Activated CD4-positive, alpha-beta memory T cell treated with anti-CD3 and anti-CD28 coated beads, Interleukin-2, amount 10 ng/mL, durations not matched to agents 7 days and 5 days (primary cell): ENCODE measurements at places on chromosomes 7 and 10. TPM values are rescaled to one million over a fixed set of nuclear protein-coding genes. Genes with fewer than 3 reads are reported as not detected.
A peak's percentile ranks its signal among the peaks of the same experiment; 100 is the strongest.

Gene IFIT2
- 14.6 TPM for total RNA-seq

GRCh38 chr10:48802611-48803071 is 118.0 kb downstream of the WDFY4 start:
- DNase-seq, result no peak

DNA sequence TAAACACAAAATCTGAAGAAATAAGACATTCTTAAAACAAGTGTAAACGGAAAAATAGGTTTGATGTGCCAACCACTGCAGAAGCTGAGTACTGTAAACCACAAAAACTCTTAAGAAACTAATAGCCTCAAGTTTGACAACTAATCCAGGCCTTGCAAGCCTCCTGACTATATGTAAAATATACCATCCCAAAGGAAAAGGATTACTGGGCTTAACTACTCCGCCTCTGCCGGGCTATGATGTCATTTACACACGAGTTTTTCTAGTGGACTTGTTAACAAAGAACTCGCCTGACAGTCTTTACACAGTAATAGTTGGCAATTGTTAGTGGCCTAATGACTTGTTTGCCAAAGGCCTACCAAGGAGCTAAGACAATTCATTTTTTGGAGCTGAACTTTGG is 2.1 kb downstream of the KIF5B start:
- no peak for DNase-seq

Gene DEPP1
- total RNA-seq, result 1.2 TPM

DNA sequence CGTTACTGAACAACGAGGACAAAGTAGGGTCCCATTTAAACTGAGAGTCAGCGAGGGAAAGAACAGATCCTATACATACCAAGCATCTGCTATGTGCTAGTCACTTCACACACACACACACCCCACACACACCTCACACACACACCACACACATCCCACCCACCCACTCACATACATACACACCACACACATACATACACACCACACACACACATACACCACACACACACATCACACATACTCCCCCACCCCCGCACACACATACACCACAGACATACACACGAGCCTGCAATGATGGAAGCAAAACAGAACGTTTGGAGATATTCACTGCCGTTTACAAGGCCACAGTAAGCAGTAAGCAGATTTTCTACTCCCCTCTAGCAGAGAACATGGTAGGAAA is 607 bp upstream of the GRB10 start:
- no peak for DNase-seq

DNA sequence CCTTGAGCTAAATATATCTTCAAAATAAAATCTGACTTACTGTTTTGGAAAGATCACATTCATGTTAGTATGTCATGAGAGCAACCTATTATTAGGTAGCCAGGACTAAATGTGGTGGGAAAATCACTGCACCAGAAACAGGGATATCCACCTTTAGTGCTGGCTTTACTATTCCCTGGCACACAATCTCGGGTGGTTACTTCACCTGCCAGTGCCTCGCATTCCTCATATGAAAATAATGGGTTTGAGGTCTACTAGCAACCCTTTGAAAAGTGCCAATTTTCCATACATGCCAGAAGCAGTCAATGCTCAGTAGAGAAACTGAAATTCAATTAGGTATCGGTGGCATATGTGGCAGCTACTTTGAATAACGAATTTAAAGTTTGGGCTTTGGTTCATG is 36.8 kb downstream of the PTN start:
- DNase-seq, result no peak

- DNase-seq, result no peak
Measured at GRCh38 chr10:128345353-128345752, 219.1 kb upstream of the MKI67 start.

Gene FLNC
- not detected for total RNA-seq

DNA sequence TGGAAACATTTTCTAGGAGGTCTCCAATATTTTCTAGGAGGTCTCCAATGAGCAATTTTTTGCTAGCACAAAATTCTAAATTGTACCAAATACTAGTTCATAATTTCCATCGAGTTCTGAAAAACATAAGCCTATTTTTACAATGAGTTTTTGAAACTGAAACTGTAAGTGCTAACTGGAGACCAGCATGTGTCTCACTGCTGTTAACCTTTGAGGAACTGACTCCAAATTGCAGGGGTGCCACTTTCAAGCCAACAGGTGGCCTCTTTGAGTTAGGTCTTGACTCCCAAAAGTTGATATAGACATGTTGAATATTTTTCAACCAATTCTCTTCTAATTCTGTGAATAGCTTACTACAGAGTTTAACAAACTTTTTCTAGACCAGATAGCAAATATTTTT is 58.8 kb downstream of the CAV1 start:
- DNase-seq, result peak; percentile 18

- peak; percentile 62 for DNase-seq
Measured at GRCh38 chr7:50832744-50833143, 50.0 kb upstream of the GRB10 start.

DNA sequence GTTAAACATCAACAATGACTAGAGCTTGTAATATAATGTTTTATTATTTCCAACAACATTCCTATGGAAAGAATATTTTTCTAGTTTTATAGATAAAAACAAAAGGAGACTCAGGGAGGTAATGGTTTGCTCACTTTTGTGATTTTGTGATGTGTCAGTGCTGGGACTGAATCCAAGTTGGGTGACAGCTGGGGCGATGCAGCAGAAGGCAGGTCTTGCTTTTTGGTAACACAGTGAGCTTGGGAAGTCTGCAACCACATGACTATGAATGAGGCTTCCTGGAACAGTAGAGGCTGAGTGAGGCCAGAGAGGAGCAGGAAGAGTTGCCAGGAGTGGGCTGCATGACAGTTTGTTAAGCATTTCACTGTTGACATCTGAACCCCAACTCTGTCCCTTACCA is 4.9 kb upstream of the YKT6 start:
- DNase-seq, result no peak

DNA sequence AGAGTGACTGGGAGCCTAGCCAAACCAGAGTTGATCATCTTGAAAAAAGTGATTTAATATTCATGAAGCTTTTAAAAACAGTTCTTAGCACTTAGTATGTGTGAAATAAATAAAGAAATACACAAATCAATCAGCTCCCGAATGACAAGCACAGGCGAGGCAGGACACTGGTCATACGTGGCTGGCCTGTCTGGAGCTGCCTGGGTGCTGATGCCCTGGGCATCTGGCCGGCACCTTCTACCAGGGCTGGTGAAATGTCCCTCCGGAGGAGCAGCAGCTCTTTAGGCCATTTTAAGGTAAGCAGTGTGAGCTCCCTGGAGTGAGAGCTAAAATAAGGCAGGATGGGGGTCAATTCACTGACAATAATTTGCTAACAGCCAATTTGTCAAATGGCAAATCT is 23.7 kb downstream of the IL15RA start:
- DNase-seq, result no peak

Gene PLAU
- 5.3 TPM for total RNA-seq

Gene ANXA8L1
- 0.45 TPM for total RNA-seq

DNA sequence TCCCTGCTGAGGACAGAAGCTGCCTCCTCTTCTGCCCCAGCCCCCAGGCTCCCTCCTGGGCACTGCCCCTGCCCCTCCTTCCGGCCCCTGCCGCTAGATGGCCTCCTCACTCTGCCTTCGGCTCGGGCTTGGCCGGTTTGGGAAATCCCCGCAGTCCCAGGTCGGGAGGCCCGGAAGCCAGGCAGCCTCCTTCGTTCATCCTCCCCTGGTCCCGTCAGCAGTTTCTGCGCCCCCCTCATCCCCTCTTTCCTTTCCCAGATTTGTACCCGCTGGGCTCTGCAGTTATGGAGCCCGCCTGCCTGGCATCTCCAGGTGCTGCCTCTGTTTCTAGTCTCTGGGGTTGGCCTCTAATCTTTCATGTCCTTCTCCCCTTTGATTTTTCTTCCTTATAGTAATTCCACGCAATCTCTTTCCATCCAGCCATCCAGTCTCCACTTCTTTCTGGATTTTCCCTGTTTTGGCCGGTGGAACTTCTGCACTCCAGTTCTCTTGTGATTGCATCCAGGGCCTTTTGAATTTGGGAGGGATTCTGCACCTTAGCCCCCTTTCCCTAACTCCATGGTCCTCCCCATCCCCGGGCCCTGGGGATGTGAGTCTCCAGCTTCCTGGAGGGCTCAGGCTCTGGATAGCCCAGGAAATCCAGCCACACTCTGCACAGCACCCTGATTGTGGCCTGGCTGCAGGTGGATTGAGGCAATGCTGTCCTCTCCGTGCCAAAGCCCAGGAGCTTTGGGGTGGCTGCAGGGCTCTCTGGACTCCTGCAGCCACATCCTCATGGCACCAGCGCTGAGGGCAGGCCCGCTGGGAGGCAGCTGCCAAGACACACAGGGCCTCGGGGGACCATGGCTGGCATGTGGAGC is 3.3 kb upstream of the SHH start:
- peak; percentile 72 for DNase-seq

DNA sequence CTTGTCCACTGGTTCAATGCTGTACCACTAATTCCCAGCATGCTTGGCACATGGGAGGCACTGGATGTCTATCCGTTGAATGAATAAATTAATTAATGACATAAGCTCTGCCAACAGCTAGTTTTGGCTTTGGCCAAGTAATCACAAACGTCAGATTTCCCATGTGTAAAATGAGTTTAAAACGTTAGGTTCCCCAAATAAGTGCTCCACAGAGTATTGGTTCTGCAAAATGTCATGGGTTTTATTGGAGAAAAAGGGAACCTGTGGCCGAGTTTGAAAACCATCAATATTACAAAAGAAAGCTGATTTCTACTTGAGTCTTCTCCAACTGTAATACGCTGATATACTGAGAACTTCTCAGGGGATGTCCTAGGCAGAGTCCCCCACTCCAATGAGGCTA is 23.2 kb downstream of the ELMO1 start:
- DNase-seq, result no peak

Gene RP9
- total RNA-seq, result 9.7 TPM

DNA sequence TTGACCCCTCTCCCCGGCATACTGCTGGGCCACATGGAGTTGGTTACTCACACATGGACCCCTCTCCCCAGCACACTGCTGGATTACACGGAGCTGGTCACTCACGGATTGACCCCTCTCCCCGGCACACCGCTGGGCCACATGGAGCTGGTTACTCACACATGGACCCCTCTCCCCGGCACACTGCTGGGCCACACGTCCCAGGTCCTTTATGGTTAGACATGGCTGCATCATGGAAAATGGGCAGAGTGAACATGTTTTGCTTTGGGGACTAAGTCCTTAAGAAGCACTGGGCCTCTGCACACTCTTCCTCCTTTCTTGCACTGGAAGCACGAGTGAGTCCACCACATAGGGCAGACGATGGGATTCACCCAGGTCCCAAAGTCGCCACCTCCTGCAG is 102.1 kb upstream of the SHH start:
- DNase-seq, result no peak

DNA sequence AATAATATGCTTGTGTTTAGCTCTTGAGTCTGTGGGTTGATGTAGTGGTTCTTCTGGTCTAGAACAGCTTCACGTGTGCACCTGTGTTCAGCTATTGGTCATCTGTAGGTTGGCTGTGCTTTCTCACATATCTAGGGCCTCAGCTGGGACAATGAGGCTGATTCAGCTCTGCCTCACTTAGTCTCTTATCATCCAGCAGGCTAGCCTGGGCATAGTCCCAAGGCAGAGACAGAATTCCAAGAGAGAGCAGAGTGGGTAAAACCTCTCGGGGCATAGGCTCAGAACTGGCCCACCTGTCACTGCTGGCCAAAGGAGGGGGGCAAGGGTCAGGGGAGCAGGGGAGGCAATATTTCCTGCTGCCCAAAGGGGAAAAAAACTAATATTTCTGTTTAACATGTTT is 32.0 kb upstream of the MXI1 start:
- no peak for DNase-seq

DNA sequence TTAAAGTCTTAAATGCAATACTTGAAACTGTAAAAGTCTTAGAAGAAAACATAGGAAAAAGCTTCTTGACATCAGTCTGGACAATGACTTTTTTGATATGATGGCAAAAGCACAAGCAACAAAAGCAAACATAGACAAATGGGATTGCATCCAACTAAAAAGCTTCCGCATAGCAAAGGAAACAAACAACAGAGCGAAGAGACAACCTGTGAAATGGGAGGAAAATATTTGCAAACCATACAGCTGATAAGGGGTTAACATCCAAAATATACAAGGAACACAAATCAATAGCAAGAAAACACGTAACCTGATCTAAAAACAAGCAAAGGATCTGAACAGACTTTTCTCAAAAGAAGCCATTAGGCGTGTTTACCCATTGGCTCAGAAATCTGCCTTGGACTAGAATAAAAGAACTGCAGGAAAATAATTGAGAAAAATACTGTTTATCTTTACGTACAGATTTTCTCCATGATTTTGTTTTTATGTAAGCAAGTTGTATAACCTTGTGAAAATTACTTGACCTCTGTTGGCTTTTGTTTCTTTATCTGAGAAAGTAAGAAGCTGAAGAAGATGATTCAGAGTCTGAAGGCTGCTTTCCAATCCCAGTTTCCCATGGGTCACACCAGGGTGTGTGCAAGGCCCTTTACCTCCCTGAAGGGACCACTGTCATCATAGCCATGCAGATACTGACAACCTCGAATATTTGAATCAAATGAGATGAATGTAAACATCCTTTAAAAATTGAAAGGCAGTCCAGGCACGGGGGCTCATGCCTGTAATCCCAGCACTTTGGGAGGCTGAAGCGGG is 99.1 kb upstream of the LANCL2 start:
- DNase-seq, result no peak

Gene CNTNAP2
- not detected for total RNA-seq

Gene EPDR1
- total RNA-seq, result 0.18 TPM

- no peak for DNase-seq
Measured at GRCh38 chr10:132273966-132274365, 33.8 kb downstream of the STK32C start.

Gene NUTM2E
- 0.18 TPM for total RNA-seq

DNA sequence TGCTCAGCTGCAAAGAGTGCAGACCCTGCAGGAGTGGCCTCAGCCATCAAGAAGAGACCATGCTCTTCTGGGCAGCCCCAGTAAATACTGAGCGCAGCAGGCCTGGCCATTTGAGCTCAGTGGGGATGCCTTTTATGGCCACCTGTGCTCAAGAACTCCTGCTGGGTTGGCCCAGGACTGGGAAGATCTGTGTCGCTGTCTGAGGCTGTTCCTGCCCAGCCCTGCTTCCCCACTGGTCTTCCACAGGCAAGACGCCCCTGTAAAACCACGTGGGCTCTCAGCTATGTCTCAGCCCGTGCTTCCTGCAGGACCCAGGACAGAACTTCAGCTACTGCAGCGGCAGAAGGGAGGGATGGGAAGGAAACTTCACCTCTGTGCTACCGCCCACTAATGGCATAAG is 10.5 kb upstream of the PPIF start:
- no peak for DNase-seq

DNA sequence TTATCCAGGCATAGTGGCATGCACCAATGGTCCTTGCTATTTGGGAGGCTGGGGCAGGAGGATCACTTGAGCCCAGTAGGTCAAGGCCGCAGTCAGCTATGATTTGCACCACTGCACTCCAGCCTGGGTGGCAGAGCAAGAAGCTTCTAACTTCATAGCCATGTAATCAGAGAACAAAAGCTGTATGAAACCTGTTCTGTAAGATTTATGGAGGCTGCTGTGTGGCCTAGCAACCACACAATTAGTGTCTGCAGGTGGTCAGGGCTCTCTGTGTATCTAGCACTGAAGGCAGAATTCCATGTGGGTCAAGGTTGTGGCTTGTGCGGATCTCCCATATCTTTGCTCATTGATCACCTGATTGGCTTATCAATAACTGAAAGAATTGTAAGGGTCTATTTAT is 221.5 kb upstream of the FOXK1 start:
- DNase-seq, result no peak

- no peak for DNase-seq
Measured at GRCh38 chr10:93152136-93152535, 78.4 kb downstream of the CYP26A1 start.
